ENCODE measurements at places on chromosomes 1 and 21.

GRCh38 chr21:25904044-25904695 lies 169.4 kb downstream of the GABPA start:
- DNase-seq: no peak

GRCh38 chr1:184553845-184554244 lies 167.0 kb downstream of the C1orf21 start:
- no peak for DNase-seq

DNA sequence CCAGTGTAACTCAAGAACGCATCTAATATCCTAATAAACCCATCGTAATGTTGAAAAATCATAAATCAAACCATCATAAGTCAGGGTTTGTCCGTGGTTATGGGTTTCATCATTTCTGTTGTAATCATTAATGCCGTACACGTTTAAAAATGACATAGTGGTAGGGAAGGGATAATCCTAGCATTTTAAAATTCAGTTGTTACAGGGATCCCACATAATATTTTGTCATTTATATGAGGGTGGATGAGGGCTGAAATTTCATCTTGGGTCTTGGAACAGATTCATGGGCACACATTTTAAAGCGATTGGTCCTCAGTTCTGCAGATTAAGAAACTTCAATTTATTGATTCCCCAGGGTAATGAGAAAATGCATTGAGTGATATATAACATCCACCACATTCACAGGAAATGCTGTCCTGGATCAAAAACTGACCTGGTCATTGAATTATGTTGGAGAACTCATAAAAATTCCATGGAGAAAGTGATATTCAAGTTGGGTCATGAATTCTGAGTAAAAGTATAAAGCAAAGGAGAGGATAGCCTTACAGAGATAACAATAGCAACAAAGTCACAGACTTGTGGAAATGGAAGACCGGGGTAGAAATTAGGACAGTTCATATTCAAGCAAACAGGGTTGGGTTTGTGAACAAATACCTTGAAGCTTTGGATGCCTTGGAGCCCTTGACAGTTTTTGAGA lies 1527.3 kb upstream of the TPTE start:
- DNase-seq: no peak

- DNase-seq: no peak
Observed at GRCh38 chr1:150843474-150843873, 32.9 kb downstream of the ARNT start.

DNA sequence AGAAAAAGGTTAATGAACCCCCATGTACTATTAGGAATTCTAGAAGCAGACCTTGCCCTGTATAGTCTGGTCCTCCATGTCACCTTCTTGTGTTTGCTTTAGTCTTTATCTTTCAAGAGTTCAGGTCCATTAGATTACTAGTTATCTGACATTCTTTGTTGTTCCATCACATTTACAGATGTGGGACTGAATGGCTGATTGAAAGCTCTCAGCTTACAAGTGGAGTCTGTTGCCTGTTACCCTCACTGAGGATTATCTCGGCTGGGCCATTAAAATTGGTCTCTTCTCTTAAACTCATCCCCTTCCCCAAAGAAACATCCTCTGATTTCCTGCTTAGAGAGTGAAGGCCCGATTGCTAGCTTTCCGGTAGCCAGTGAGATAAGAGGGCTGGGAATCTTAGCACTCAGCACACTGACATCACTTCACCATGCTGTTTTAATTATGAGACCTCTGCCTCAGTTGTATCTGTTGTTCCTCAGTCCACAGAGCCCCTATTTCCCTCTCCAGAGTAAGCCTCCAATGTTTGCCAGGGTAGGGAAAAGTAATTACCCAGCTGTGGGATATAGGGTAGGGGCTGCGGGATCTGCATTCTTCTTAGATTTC lies 76.8 kb downstream of the LPGAT1 start:
- no peak for DNase-seq

GRCh38 chr1:103327054-103327719 lies 198.3 kb upstream of the RNPC3 start:
- DNase-seq: no peak

- peak; percentile 82 for DNase-seq
Observed at GRCh38 chr1:206050655-206051235, 2.2 kb upstream of the RHEX start.

DNA sequence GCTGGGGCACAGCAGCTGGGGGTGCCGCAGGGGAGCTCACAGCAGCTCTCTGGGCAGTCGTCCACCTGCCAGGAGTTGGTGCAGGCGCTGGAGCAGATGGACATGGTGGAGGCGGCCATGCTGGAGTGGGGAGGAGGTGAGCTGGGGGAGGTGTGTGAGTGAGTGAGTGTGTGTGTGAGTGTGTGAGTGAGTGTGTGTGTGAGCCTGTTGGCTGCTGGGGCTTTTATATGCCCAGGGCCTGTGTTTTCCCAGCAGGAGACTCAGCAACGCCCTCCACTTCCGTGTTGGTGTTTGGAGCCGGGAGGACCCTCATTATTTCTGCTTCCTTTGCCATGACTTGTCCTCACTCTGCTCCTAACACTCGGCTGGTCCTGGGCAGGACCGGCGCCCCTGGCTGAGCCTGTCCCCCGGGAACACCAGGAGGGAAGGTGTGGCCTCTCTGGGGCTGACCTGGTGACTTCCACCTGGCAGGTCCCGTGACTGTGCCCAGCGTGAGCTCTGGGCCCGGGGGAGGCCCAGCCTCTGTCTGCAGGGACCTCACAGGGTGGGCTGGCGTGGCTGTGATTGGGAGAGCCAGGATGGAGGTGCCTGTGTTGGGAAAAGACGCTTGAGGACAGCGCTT lies at the start of gene KRTAP10-2:
TSS of gene KRTAP10-2 (minus strand) at position 166 of the 622 bp plus-strand sequence. CDS start at position 119, 47 bp downstream.
- no peak for DNase-seq

DNA sequence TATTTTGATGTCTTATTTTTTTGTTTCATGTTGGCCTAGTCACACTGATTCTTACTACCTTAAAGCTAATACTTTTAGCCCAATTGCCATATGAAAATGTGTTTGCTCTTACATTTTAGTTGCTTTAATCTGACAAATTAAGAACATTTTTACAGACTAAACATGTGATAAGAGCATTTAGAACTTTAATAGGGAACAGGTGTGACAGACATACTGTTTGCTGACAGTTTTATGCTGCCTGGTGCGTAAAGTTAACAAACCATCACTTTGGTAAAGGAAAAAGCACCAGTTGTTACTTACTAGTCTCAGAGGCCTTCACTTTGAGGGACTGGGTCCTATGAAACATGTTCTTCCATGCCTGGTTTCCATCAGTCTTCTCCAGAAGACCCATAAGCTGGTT lies 14.7 kb downstream of the CMPK1 start:
- DNase-seq: no peak

DNA sequence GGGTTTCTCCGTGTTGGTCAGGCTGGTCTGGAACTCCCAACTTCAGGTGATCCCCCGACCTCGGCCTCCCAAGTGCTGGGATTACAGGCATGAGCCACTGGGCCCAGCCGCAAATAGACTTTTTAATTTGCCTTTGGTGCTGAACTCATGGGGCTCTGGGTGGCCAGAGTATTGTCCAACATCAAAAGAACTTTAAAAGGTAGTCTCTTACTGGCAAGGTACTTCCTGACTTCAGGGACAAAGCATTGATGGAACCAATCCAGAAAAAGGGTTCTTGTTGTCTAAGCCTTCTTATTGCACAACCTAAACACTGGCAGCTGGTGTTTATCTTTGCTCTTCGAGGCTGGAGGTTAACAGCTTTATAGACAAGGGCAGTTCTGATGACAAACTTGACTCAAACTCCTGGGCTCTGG lies 3.8 kb upstream of the KTI12 start:
- DNase-seq: no peak

DNA sequence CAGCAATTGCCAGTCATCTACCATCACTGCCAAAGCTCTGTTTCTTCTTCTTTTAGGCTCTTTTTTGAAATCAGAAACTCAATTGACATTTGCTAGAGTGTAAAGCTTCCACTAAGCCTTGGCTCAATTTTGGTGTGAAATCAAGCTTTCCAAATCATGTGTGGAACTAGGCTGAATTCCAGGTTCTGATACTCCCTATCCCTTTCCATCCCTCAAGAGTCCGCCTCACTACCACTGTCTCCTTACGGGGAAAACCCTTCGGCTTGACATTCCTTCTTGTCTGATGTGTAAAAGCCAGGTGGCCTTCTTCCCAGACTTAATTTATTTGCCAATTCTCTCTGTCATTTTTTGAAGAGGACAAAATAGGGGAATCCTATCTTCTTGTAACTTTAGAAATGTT lies 47.2 kb upstream of the PRMT6 start:
- DNase-seq: no peak

DNA sequence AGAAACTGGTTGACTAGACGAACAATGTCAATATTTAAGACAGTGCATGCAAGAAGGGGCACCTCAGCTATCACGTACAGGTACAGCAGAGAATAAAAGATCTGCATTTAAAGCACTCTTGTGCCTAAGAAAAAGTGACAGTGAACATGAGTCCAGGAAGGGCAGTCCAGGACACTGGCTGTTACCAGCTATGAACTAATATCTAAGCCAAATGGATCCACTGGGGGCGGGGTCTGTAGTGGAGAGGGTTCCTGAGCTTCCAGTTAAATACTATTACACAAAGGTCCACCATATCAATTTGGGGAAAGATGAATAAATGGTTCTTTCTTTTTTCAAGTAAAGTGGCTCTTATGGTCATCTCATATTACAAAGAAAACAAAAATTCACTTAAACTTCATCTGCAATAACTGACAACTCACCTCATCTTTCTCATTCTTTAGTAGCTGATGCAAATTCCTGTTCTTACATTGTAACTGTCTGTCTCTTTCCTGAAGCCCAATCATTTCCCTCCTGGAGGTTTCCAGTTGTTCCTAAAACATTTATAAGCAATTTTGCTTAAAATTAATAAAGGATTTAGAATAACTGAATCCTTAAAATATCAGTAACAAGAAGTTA lies 24.5 kb downstream of the SSX2IP start:
- no peak for DNase-seq

DNA sequence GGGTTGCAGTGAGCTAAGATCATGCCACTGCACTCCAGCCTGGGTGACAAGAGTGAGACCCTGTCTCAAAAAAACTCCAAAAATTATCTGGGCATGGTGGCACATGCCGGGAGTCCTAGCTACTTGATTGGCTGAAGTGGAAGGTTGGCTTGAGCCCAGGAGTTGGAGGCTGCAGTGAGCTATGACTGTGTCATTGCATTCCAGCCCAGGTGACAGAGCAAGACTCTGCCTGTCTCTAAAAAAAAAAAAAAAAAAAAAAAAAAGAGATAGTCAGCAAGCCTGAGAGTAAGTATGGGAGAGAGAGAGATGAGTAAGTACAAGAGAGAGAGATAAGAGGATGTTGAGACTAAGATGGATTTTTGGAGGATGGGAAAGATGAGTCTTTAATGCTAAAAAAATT lies 180.8 kb upstream of the CACYBP start:
- peak; percentile 36 for DNase-seq

GRCh38 chr1:153929981-153930948 lies 7.5 kb upstream of the GATAD2B start:
- DNase-seq: no peak

DNA sequence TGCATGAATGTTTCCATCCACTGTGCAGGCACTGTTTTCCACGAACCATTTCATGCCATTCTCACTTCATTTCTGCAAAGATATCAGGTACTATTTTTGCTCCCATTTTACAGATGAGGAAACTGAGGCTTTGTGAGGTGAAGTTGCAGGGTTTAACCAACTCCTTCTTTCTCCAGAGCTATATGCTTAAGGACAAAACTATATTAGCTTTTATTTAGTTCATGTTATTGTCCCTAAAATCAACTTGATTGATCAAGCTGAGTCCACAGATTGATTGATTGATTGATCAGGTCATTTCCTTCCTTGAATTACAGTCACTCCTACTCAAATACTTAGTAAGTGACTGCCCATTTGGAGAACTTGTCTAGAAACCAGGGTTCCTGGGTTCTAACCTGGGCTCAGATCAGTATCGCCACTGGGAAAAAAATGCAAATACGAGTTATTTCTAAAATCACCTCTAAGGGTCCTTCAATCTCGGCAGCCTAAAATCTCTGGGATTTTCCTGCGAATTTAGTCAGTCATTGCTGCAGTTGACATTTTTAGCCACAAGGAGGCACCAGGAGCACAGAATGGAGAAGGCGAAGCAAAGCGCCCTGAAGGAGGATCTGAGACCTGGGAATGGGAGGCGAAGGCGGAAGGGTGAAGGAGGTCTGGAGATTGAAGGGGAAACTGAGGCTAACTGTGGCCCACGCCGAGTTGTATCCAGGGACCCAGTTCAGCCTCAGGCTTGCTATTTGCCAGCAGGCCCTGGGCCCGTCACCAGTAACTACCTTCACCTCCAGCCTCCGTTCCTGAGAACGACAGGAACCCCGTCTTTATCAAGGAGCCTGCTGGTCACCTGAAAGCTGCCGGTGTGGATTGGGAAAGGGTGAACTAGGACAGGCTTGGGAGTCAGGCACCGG lies 14.3 kb upstream of the MUL1 start:
- DNase-seq: peak; percentile 82

DNA sequence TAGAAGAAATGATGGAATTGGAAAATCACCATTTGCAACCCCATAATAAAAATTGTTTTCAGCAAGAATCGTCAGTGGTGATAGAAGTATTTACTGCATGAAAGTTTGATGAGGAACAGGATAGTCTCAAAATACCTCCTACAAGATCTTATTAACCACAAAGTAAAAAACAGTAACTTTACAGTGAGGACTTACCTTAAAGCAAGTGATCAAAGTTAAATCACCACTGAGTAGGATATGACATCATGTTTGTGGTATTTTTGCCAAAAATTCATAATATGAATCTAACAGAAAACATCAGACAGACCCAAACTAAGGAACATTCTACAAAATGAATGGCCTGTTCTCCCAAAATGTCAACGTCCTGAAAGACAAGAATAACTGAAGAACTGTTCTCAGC lies 19.9 kb downstream of the ALDH9A1 start:
- no peak for DNase-seq

- DNase-seq: no peak
Observed at GRCh38 chr1:6070450-6070974, 24.8 kb downstream of the KCNAB2 start.

DNA sequence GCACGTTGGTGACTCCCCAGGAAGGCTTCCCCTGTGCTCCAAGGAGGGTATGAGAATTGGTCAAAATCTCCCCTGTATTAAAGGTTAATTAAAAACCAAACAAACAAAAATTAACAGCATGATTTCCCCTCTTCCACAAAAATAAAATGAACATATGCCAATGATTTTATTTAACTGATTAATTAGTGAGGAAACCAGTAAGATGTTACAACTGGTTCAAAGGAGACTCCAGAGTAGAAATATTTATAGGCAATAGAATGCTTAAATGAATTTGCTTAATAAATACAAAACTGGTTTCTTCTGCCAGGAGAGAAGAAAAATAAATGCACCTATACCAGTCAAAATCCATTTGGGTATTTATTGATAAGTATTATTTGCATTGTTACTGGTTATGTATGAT lies 249.5 kb upstream of the DEPDC1 start:
- DNase-seq: no peak

- no peak for DNase-seq
Observed at GRCh38 chr1:202293569-202293968, 48.2 kb downstream of the UBE2T start.

- DNase-seq: no peak
Observed at GRCh38 chr1:63611231-63611630, 18.0 kb downstream of the PGM1 start.

GRCh38 chr1:150118716-150119115 lies 31.0 kb upstream of the PLEKHO1 start:
- no peak for DNase-seq

GRCh38 chr1:56287721-56288120 lies 291.6 kb downstream of the PLPP3 start:
- no peak for DNase-seq

GRCh38 chr21:44366586-44367211 lies 13.3 kb downstream of the TRPM2 start:
- no peak for DNase-seq

GRCh38 chr1:59116920-59117542 lies 179.9 kb upstream of the FGGY start:
- DNase-seq: peak; percentile 11

GRCh38 chr1:93712741-93713140 lies 31.1 kb upstream of the BCAR3 start:
- DNase-seq: no peak
